ENCODE measurements at places on chromosomes 16 and 17.

DNA sequence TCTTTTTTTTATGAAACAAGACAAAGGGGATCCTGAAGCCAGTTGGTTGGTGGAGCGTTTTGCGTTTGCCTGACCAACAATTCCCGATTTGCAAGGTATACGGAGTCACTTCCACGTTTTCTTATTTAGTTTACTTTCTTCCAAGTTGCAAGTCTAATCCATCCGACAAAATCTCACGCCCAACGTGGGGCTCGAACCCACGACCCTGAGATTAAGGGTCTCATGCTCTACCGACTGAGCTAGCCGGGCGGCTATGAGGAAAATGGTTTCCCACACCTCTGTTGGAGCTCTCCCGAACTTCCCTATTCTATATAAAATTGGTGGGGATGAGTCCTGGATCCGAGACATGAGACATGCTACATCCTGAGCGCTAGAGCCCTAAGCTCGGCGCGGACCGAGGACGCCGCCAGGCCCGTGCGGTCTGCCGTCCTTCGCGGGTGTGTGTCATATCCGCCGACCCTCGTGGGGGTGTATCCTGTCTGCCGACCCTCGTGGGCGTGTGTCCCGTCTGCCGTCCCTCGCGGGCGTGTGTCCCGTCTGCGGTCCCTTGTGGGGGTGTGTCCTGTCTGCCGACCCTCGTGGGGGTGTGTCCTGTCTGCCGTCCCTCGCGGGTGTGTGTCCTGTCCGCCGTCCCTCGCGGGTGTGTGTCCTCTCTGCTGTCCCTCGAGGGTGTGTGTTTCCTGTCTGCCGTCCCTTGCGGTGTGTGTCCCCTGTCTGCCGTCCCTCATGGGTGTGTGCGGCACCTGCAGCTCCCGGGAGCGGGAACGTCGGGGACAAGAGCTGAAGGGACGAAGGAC, 22.6 kb downstream of the ZNF213 start:
- no peak for DNase-seq

GRCh38 chr17:7441266-7441665, 2.0 kb downstream of the FGF11 start:
- DNase-seq: no peak

GRCh38 chr16:81349608-81350305, 35.0 kb downstream of the GAN start:
- DNase-seq: no peak

GRCh38 chr17:51730303-51731050, 428.0 kb downstream of the CA10 start:
- DNase-seq: no peak

DNA sequence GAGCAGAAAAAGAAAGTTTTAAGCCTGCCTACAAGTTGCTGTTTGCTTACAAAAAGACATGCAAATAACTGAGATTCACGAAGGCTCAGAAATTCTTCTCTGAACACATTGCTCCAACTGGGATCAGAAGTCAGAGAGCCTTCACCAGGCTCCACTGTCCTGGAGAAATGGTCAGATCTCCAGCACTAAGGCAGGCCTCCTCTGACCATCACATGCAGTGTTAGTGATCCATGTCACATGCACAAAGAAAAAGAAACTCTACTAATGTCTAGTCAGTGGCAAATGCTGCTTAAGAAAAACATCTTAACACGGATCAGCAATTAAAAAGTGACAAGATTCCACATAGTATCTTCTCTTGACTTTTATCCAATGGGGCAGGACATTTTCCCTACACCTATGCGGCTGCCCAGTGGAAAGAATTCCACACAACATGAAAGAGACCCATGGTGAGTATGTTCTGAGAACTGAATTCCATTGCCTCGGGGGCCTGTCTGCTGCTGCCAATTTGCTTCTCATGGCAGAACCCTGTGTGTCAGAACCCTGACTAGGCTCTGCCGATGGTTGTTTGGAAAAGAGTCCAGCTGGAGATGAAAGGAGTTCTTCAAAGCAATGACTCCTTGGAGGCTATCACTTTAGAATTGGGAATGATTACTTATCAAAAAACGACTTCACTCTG, 96.6 kb downstream of the HIC1 start:
- DNase-seq: no peak

DNA sequence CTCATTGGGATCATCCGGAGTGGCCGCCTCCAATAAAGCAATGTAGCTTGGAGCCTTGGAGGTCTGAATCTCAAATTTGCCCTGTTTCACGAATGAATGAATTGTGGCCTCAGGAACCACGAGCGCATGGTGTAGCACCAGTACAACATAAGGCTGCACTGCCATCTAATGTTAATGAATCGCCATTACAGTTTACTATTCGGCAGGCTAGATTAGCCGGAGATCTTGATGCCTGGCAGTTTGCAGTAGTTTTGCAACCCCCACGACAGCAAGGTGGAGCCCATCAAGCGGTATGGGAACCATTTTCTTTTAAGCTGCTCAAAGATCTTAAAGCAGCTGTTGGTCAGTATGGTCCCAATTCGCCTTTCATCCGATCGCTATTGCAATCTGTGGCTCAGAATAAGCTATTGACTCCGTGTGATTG, 18.8 kb downstream of the ALOX15B start:
- no peak for DNase-seq

- DNase-seq: no peak
Measured at GRCh38 chr17:19935169-19935568, 42.5 kb downstream of the AKAP10 start.

GRCh38 chr16:12503191-12503590, 300.5 kb downstream of the CPPED1 start:
- DNase-seq: no peak

DNA sequence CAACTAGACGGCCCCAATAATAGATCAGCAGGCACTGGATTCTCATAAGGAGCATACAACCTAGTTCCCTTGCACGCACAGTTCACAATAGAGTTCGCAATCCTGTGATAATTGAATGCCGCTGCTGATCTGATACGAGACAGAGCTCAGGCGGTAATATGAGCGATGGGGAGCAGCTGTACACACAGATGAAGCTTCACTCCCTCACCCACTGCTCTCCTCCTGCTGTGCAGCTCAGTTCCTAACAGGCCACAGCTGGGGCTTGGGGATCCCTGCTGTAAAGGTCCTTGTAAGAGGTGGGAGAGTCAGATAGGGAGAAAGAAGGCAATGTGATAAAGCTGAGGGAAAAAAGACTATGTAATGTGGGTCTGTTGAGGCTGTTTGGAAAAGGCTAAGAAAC, 577.5 kb downstream of the RBFOX1 start:
- DNase-seq: no peak

DNA sequence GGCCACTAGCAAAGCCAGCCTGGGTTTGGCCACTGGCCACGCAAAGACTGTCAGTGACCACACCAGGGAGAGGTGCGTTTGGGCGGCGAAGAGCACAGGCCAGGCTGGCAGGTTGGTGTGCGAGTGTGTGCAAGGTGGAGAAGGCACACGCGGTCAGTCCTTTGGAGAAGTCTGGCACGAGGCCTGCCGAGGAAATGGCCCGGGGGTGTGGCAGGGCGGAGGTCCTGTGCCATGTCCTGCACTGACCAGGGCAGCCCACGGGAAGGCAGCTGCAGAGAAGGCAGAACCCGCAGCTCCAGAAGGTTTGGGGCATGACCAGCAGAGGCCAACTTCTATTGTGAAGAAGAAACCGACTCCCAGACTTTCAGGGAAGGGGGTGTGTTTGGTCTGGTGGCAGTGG, 90.8 kb downstream of the ADCY9 start:
- DNase-seq: no peak

GRCh38 chr16:53773881-53774280, 69.9 kb downstream of the FTO start:
- no peak for DNase-seq

GRCh38 chr17:12659500-12659899, 6.2 kb upstream of the MYOCD start:
- no peak for DNase-seq

DNA sequence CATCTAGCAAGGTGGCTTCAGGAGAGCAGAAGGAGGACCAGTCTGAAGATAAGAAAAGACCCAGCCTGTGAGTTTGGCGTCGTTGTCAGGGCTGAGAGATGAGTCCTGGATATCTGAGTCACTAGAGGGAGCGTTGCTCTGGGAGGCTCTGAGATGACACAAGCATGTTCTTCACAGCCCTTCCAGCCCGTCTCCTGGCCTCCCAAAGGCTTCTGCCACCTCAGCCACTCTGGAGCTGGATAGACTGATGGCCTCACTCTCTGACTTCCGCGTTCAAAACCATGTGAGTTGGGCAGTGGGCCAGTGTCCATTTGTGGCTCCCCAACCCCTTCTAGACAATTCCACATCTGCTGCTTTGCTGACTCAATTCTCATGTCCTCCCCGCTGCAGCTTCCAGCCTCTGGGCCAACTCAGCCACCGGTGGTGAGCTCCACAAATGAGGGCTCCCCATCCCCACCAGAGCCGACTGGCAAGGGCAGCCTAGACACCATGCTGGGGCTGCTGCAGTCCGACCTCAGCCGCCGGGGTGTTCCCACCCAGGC, 2.3 kb downstream of the TGFB1I1 start:
- no peak for DNase-seq

- no peak for DNase-seq
Measured at GRCh38 chr17:81013642-81014041, 21.3 kb upstream of the BAIAP2 start.

DNA sequence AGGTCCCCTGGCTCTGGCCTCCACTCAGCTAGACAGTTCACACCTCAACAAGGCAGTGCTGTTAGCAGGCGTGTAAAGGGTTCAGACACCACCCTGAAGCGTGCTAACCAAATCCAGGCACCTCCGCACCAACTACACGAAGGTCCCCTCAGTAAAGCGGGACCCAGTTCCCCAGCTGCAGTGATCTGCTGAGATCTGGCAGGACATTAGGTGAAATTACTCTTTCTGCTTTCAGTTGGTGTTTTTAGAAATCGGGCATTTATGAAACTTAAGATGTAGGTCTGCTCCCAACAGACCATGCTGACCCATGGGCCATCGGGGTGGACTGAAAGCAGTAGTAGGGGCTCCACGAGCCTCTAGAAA, 27.1 kb downstream of the FBXO31 start:
- no peak for DNase-seq

DNA sequence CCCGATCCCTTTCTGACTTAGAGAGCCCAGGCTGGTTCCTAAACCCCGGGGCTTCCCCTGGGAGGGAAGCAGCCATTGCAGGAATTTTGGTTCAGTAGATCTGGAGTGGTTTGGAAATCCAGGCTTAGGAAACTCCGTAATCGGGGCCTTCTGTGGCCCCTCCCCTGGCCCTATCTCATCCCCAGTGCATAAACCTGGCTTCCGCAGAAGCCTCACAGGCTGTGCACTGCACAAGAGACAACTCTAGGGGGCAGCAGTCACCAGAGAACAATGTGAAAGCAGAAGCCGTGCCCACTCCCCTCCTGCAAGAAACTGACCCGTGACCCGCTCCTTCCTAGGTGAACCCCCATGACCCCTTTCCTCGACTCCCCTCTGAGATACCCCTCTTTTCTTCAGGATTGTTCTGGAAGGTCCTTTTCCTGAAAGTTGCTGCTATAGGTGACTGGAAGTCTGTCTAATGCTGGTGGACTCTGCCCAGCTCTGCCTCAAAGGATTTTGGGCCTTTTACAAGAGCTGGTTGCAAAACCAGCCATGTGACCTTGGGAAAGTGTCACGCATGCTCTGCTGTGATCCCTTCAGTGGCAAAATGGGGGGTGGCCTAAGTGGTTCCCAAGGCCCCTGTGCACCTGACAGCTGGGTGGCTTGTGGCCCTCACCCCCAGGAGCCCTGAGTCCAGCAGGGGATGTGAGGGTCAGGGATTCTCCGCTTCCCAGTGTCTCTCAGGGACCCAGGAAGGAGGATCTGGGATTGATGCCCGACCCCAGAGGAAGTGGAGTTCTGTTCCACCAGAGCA, 14.4 kb downstream of the GUCY2D start:
- DNase-seq: no peak
